ENCODE measurements at places on chromosomes 6 and 20.

DNA sequence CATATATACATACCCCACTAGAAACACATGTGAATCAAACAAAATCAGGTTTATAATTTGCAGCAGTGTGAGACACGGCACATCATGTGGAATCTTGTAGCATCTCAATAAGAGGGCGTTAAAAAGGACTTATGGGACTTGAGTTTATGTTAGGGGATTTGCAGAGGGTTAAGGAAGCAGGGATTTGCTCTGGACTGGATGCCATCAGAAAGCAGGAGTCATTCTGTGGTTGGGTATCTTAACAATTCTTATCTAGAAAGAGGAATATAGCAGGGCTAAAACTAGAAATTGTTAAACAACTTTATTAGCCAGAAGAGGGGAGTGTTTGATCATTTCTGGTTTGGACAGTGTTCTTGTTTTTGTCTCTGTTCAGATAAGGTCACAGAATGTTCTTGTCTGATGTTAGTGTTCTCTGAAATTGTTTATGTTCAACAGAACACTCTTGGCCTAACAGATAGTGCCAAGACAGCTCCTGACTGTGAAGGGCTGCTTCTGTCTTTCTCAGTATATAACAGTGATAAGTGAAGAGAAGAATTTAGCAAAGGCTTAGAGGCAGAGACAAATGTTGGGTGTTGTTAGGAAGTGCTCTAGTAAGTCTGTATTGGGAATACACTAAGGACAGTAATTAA lies 39.2 kb downstream of the LIN28B start:
- DNase-seq = peak; percentile 61

GRCh38 chr6:128097009-128097408 lies 196.2 kb upstream of the THEMIS start:
- DNase-seq = no peak

DNA sequence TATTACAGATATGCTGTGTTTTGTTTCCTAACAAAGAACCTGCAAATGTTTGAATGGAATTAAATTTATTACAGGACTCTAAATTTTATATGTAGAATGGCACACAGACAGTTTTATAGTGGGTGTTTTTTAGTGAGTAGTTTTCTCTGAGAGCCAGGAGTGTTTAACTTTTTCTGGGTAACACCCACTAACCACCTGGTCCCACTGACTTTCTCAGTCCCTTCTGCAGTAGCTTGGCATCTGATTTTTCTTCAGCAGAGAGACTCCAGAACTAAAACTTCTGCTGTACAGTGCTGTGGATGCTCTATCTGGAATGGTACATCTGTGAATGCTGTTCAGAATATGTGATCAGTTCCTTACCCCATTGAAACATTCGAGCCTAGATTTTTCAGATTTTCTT lies 6.3 kb downstream of the YWHAB start:
- no peak for DNase-seq

GRCh38 chr20:16243470-16243869 lies 329.8 kb downstream of the KIF16B start:
- DNase-seq = no peak

GRCh38 chr6:66184091-66184490 lies 477.1 kb upstream of the EYS start:
- DNase-seq = peak; percentile 2

DNA sequence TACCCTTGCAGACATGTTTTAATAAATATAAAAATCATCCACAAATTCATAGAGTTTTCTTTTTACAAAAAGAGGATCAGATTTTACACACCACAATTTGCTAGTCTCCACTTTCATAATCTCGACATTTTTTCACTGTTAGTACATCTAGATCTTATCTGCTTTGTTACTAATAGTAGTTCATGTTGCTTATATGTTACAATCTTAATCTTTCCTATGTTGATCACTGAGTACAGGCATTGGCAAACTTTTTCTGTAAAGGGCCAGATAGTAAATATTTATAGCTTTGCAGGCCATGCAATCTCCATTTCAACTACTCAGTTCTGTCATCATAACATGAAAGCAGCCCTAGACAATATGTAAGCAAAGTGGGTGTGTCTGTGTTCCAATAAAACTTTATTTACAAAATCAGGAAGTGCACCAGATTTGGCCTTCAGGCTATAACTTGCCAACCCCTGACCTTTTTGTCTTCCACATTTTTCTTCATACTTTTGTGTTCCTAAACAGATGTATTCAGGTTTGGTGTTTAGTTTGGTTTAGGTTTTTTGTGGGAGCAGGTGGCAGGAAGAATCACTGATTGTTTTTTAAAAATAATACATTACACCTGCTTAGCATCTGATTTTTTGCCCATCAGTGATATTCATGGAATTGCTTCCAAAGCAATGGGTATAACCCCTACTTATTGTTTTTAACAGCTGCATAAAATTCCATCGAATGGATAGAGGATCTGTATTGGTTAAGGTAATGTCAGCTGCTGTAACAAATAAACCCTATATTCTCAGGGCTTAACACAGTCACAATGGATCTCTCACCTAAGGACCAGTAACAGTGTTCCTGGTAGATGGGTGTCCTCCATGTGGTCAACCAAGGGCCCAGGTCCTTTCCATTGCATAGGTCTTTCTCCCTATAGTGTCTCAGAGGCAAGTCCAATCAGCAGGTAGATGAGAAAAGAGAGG lies 61.2 kb downstream of the EYA2 start:
- DNase-seq = no peak

DNA sequence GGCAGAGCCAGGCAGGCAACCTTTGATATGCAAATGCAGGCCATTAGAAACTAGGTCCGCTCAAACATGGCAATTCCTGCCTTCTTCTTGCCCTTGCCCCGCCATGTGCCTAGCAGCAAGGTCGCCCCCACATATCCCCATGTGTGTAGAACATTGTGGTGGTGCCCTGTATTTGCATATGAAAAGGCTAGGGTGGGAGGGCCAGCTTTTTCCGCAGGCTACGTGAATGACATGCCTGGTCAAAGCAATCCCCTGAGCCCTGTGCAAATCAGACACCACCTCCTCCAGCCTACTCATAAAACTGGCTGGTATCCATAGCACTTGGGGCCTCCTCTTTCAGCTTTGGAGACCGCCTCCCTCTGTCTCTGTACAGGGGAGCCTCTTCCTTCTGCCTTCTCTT lies 31.6 kb downstream of the GSTA2 start:
- no peak for DNase-seq

DNA sequence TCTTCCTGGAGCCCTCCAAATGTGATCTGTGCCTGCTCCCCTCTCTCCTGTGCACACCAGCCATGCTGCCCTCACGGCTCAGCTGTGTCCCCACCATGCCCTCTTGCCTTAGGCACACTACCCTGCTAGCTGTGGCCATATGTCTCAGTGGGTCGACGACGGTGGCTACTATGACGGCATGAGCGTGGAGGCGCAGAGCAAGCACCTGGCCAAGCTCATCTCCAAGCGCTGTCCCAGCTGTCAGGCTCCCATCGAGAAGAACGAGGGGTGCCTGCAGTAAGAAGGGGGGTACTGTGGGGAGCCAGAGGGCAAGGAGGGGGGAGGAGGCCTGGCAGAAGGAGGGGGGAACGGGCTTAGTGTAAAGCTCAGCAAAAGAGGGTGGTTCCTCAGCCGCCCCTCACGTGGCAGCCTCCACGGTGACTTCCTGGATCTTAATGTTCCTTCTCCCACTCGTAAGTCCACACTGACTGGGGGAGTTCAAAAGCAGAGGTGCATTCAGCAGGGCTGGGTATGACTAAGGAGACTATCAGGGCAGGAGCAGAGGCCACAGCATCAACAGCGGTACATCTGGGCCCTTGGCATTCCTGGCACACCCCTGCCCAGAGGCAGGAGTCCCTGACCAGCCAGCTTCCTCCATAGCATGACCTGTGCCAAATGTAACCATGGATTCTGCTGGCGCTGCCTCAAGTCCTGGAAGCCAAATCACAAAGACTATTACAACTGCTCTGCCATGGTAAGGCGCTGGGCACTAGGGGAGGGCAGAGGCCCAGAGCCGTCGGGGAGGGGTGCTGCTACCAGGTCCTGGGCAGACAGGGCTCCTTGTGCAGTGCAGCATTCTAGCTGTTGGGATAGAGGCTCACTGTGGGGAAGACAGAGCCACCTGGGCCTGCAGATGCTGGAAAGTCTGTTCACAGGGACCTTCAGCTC lies 8.0 kb downstream of the DNPH1 start:
- DNase-seq = no peak

- DNase-seq = no peak
Measured at GRCh38 chr6:47897247-47897646, 115.4 kb downstream of the OPN5 start.

DNA sequence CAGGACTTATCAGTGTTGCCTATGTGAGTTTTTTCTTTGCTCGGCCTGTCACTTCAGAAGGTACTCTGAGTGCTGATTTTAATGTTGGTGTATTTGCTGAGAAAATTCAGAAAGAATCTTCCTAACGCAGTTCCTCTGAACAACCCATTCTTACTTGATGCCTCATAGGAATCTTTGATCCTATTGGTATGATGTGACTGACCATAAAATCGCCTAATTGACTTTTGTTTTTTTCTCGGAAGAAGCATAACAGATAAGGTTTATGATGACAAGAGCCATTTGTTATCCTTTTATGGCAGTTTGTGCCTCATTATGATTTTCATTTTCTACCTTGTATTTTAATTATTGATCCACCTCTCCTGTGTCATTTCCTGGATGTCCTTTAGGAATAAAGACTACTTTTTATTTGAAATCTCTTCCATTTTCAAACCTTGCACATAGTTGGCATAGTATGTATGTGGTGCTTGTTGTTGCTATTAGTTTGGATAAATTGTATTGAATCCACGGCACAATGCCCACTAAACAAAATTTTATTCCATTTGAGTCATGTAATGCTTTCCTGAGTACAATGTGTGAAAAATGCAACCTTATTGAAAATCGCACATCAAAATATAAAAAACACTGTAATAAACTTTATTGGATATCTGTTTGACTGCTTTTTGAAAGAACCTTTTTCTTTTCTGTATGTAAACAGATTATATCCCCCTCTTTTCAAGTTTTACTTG lies 37.3 kb downstream of the LRRC1 start:
- no peak for DNase-seq
